Sciatic nerve (tissue), 2 donors: ENCODE measurements at places on chromosomes 2 and 18. TPM values are rescaled to one million over a fixed set of nuclear protein-coding genes. Genes with fewer than 3 reads are reported as not detected.

DNA sequence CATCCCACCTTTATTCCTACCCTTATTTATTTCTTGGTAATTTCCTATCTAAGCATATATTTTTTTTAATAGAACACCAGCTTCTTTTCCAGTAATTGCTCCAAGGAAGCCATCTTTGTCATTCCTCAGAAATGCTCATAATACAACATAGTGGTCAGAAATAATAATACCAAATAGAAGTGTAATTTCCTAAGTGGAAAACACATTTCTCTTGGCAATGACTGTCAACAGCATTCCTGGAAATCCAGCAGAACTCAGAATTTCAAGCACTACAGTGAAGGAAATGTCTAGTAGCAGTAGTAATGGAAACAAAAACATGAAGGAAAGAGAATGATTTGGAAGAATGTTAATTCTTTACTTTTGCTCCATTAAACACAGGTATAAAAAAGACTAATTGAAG is 56.6 kb downstream of the GDF7 start:
- no peak for DNase-seq

DNA sequence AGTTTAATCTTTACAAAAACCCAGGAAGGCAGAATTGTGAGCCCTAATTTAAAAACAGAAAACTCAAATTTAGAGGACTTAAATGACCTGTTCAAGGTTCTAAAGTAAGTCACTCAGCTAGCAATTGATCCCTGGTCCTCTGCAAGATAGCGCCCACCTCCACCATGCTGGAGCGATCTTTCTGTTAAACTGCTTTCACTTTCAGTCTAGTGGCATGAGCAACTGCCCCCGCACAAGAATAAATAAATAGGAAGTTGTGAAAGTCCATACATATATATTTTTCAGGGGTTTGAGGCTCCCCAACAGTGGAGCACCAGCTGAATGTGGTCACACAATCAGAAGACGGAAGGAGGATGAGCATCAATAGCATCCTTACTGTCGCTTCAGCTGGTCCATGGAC is 217.9 kb downstream of the NAPG start:
- DNase-seq, result no peak

GRCh38 chr2:86124683-86125082 is 18.6 kb downstream of the PTCD3 start:
- no peak for DNase-seq

GRCh38 chr2:133780099-133780996 is 212.1 kb upstream of the NCKAP5 start:
- peak; percentile 78 for DNase-seq

GALNT3 gene
- 2.5 TPM for total RNA-seq

SH3RF3 gene
- 6.4 TPM for total RNA-seq

DNA sequence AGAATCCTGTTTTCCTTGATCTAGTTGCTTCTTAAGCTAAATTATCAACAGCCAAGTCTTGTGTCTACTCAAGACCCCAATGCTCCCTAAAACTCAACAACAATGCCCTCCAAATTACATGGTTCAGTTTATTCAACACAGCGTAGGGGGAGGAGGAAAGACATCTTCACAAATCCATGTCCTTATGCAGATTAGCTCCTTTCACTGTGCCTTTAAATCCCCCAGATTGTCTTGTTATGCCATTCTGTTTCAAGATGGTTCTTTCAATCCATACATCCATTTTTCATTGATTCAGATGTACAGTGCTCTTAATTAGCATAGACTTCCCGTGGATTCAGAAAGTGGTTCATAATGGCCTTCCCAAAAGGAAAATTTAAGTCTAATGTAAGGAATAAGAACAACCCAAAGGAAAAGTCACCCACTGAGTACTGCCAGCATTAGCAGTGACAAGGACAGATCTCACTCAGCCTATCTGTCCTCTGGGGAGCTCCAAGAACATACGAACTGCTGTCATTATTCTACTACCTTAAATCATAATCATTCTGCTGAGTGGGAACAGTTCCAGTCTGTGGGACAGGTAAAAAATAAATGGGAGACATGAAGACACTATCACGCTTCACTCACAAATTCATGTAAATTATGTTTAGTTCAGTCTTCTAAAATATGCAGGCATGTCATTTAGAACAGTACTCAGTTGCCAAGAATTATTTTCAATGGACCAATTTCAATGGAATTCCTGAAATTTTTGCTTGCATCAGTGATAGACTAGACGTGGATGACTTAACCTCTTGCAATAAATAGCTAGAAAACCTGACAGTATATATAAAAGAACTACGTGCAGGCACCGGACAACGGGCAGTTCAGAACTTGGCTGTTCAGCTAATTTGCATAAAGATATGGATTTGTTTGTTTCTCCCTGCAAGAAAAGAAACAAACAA is 58.9 kb upstream of the RNU4ATAC start:
- DNase-seq, result no peak

CXCR1 gene
- total RNA-seq, result 4.9 TPM

- no peak for DNase-seq
Observed at GRCh38 chr2:78065366-78065765, 543.2 kb upstream of the LRRTM4 start.

DNA sequence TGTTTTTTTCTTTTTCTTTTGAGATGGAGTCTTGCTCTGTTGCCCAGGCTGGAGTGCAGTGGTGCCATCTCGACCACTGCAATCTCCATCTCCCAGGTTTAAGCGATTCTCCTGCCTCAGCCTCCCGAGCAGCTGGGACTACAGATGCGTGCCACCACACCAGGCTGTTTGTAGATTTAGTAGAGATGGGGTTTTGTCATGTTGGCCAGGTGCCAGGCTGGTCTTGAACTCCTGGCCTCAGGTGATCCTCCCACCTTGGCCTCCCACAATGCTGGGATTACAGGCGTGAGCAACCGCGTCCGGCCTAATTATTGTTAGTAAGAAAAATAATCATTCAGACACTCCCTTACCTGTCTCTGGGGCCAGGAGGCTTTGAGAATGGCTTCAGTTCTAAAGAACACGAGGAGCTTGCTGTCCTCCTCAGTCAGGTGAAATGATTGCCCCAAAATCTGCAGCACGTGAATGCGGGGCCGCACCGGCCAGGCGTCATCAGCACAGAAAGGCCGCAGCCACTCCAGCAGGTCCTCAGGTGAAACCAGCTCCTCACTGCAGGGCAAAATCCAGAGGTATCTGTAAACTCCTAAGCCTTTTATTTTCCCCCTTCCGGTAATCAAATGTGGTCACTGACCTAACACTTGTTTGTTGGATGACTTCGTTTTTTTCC is 342.6 kb downstream of the NBAS start:
- DNase-seq, result no peak

CROCC2 gene
- total RNA-seq, result 0.18 TPM

DNA sequence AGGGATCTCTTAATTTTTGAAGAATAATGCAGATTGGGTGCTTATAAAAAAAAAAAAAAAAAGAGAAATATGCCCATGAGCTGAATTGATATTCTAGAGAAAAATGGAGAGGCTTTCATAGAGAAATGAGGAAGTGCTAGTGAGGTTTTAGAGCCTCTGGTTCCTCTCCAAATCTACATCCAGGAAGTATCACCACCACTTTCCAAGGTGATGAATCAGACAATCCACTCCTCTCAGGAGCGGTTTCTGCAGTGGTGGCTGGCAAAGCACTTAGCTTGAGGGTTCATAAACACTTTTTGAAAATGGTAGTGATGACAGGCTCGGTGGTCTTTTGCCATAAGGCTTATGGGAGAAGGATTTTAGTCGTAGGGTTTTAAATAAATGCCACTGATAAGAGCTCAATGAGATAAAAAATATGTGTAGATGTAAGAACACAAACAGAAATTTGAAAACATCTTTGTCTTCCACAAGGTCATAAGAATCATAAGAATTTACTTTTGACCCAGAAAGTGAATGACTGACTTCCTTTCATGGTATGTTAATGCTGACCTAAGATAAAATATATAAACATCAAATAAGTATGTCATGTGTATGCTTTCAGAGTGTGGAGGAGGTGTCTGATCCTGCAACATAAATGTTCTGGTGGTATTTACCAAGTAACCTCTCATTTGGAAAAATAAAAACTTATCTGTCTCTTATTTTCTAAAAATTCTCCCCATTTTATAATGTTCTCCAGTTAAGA is 42.1 kb upstream of the DSG1 start:
- DNase-seq, result no peak

- DNase-seq, result no peak
Observed at GRCh38 chr18:8607776-8608742, 1.2 kb upstream of the RAB12 start.

DNA sequence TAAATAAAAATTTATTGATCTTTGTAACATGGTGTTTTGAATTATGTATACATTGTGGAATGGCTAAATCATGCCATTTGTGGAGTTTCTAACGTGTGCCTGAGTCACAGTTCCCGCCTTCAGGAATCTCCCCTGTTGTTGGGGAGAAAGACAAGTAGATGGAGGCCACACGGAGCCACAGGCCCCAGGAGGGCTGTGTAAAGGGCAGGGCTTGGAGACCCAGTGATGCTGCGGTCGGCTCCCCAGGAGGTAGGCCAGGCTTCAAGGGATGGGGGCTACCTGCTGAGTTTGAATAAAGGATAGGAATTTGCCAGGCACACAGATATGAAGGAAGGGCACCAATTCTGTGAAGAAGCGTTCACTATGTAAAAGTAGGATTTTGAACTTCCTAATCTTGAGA is 257.1 kb downstream of the GBX2 start:
- DNase-seq, result no peak

DNA sequence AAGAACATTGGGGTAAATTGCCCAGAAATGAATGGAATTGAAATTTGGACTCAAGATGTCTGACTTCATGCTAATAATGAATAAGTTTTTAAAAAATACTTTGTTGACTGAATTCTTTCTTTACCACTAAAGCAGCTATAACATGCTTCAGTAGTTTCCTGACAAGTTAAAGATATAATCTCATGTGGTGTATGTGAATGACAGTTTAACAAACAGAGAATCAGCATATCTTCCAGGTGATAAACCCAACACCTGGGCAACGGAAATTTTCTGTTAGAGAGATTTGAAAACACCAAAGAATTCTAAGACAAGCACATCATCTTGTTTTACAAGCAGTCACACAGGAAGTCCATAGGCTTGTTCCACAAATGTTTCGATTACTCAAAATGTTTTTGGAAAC is 372.6 kb upstream of the VRK2 start:
- no peak for DNase-seq

COL4A4 gene
- 7.4 TPM for total RNA-seq

DNA sequence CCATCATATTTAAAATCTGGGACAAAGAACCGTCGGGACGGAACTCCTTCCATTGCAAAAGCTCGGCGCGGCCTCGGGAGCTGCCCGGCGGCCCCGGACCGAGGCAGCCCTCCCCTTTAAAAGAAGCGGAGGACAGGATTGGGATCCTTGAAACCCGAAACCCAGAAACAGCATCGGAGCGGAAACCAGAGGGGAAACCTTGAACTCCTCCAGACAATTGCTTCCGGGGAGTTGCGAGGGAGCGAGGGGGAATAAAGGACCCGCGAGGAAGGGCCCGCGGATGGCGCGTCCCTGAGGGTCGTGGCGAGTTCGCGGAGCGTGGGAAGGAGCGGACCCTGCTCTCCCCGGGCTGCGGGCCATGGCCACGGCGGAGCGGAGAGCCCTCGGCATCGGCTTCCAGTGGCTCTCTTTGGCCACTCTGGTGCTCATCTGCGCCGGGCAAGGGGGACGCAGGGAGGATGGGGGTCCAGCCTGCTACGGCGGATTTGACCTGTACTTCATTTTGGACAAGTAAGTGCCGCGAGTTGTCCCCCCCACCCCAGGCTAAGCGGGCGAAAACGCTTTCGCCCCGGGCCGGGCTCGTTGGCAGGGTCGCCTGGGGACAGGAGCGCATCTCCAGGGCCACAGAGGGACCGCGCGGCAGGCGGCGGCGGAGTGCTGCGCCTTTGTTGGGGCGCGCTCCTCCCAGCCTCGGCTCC is at the start of gene ANTXR1:
Gene ANTXR1, plus strand, starts transcription at position 38 of the 698 bp plus-strand sequence. Its CDS starts 321 bp downstream, at position 359.
- DNase-seq, result peak; percentile 74

DNA sequence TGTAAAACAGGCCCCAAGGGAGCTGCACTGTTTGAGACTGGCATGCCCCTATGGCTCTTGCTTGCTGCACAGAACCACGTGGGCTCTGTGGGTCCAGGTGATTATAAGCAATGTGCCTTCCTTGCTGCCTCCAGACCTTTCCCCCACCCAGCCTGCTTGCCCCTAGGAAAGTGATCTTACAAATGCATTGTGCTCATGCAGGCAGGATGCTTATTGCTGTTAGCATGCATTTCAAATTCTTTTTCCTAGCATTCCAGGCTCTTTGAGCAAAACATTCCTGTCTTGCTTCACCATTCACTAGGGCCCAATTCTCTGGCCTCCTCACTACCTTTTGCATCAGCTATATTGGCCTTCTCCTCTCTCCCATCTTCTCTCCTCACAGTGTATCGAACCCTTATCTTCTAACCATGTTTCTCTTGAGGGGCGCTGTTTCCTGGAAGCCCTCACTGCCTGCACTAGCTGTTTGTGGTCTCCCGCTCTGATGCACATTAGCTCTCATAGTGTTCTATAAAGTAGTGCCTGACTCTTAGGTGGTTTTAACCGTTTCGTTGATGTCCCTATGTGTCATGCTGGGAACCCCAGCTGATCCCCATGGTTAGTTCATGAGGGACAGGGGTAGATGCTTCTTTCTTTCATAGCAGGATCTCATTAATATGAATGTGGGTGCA is 152.9 kb upstream of the EPAS1 start:
- DNase-seq, result no peak

GRCh38 chr2:20330192-20330591 is 20.5 kb downstream of the PUM2 start:
- DNase-seq, result no peak

RBM44 gene
- total RNA-seq, result 1.2 TPM

GRCh38 chr2:203928849-203929248 is 7.7 kb upstream of the ICOS start:
- DNase-seq, result no peak

VIL1 gene
- total RNA-seq, result not detected

- no peak for DNase-seq
Observed at GRCh38 chr2:60530660-60531281, 22.7 kb downstream of the BCL11A start.

DNA sequence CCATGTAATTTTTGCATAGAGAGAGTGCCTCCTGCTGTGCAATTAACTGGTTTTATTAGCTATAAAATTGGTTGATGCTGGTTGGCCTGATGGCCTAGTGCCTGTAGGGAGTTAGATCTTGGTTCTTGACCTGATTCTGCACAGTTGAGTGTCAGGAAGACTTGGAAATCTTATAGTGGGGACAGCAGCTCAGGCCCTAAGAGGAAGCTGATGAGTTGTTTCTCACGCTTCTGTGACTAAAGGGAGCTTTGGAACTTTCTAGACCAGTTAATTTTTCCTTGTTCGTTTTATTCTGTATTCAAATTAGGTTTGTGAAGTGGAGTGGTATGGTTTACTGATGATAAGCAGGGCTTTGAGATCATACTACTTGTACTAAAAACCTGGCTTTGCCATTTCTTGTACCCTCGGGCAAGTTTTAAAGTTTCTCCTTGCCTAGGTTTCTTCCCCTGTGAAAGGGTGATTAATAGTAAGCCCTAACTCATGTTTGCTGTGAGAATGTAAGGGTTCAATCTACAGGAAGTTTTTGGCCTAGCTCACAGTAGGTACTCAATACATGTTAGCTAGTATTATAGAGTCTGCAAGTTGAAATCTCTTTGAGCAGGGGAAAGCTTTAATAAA is 82.1 kb downstream of the MAP3K20 start:
- DNase-seq, result no peak

GRCh38 chr2:178412047-178412446 is 38.9 kb downstream of the PRKRA start:
- DNase-seq, result no peak
